ENCODE measurements at places on chromosomes 2 and 18.

GRCh38 chr2:46878886-46879285, 36.7 kb downstream of the MCFD2 start:
- peak; percentile 79 for DNase-seq

GRCh38 chr2:45647986-45648520, 3.4 kb upstream of the PRKCE start:
- no peak for DNase-seq

DNA sequence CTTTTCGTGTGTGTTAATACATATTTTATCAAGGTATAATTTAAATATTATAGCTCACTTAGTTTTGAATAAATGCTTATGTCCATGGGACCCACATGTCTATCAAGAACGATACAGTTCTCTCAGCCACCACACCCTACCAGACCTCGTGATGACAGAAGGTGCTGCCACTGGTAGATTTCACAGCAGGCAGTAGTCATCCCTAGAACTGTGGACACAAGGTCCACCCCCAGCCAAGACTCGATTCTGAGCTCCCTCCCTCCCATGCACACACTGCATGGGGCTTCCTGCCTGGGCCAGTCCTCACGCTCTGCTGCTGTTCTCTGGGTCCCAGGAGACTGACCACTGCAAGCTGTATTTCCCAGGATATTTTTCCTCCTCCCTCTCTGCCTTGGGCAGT, 26.5 kb upstream of the CREB1 start:
- DNase-seq: peak; percentile 51

DNA sequence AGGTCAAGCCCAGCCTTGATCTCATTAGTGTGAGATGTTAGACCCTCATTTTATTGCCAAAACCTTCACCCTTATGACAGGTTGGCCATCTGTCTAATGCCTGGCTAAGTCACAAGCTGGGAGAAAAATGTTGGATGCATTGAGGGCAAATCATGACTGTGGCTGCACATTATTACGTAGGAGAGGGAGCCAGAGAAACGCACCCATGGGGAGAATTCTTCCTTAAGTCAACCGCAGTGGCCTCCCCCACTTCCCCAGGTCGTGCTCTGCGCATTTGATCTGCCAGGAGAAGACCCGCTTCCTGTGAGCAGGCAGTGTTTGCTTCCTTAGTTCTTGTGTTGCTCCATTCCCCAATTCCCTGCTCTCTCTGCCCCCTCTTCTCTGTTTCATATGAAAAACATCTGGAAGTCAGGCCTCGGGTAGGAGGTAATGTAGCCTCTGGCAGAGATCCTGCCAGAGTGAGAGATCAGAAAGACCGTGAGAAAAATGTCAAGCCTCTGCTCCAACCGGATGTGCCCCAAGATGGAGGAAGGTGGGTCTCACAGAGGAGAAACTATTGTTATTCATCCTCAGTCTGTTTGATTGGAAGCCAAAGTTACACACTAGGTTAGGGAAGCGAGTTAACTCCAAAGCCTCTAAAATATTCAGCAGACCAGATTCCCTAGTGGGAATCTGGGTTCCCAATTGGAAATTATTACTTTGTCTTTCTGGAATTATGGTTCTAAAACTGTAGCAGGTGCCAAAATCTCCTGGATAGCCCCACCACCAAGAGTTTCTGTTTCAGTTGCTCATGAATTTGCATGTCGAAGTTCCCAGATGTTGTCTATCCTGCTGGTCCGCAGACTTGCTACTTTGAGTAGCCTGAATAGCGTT, 144.3 kb upstream of the PELI1 start:
- no peak for DNase-seq

DNA sequence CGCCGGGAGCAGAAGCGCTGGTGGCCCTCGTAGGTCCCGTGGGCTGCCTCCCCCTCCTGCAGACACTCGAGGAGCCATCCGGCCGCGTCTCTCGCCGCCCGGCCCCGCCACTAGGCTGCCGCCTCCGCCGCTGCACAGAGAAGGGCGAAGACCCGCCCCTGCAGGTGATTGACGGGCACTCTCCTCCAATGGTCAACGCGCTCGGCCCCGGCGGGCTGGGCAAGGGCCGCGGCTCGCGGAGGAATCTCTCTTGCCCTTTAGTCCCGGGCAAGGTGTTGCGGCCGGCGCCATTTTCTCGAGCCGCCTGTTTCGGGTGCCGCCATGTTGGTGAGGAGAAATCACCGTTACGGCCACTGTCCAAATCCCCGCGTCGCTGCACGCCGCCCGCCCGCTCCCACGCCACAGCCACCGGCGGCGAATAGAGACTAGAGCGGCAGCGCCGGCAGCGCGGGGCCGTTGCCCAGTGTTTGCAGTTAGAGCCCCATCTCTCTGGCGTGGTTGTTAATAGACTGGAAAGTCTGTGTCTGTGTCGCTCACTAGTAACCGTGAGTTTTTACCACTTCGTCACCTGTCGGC, at the start of gene ZC3H6:
ZC3H6 (plus strand) TSS at position 287 of the 576 bp plus-strand sequence. CDS start 398 bp downstream, outside the sequence.
- DNase-seq: peak; percentile 98

- DNase-seq: peak; percentile 60
Observed at GRCh38 chr2:157480182-157480961, 36.5 kb upstream of the CYTIP start.

Data from Ammon's horn (tissue), 1 donor.